ENCODE measurements at places on chromosomes 3 and 15.

- no peak for DNase-seq
Measured at GRCh38 chr15:39729500-39729899, 53.1 kb downstream of the FSIP1 start.

GRCh38 chr3:62241279-62241678, 132.1 kb downstream of the FEZF2 start:
- DNase-seq: no peak

- no peak for DNase-seq
Measured at GRCh38 chr15:29822684-29823459, 604 bp upstream of the TJP1 start.

GRCh38 chr3:77234004-77234403, 194.1 kb downstream of the ROBO2 start:
- DNase-seq: no peak

- DNase-seq: no peak
Measured at GRCh38 chr15:92879949-92880725, 20.0 kb upstream of the CHD2 start.

Measured in stimulated activated CD8-positive, alpha-beta memory T cell treated with anti-CD3 and anti-CD28 coated beads, Interleukin-7, amount 100 ng/mL, for 24 hours (primary cell).